ENCODE measurements at places on chromosomes 12 and 14.

DNA sequence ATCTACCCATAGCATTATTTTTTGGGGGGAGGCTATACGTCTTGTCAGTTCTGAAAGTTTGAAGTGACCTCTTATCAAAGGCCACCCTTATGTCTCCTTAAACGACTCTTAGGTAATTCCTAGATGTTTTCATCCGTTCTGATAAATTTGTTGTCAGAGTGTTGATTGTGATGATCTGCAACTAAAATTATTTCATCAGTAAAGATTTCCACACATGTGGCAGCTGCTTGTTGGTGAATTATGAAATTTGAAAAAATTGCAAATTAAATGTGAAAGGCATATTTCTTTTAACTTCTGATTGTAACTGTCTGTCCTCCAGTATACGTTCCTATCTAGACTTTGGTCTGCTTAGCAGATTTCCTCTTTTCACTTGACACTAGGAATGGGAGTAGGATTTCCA lies 1.4 kb downstream of the ADIPOR2 start:
- no peak for DNase-seq

DNA sequence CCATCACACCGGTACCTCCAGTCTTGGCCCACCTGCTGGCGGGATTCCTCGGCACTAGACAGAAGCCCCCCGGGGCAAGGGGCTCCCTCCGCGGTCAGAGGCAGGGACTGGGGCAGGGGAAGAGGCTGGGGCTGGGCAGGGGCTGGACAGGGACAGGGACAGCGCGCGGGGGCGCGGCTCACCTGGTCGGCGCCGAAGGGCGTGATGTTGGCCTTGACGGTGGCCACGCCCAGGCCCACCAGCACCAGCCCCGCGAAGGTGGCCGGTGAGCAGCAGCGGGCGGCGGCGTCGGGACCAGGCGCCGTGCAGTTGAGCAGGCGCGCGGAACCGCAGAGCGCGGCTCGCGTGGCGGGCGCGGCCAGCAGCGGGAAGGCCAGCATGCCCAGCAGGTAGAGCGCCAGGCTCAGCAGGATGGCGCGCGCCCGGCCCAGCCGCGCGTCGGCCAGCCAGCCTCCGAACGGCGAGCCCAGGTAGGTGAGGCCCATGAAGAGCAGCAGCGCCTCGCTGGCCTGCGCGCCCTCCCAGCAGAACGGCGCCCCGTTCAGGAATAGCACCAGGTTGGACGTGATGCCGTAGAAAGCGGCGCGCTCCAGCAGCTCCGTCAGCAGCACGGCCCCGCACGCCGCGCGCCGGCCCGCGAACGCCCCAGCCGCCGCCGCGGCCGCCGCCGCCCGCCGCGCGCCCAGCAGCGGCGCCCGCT lies 392 bp downstream of the SLC15A4 start:
- DNase-seq, result no peak

- DNase-seq, result no peak
Observed at GRCh38 chr14:59249029-59249428, 60.6 kb downstream of the DAAM1 start.

DNA sequence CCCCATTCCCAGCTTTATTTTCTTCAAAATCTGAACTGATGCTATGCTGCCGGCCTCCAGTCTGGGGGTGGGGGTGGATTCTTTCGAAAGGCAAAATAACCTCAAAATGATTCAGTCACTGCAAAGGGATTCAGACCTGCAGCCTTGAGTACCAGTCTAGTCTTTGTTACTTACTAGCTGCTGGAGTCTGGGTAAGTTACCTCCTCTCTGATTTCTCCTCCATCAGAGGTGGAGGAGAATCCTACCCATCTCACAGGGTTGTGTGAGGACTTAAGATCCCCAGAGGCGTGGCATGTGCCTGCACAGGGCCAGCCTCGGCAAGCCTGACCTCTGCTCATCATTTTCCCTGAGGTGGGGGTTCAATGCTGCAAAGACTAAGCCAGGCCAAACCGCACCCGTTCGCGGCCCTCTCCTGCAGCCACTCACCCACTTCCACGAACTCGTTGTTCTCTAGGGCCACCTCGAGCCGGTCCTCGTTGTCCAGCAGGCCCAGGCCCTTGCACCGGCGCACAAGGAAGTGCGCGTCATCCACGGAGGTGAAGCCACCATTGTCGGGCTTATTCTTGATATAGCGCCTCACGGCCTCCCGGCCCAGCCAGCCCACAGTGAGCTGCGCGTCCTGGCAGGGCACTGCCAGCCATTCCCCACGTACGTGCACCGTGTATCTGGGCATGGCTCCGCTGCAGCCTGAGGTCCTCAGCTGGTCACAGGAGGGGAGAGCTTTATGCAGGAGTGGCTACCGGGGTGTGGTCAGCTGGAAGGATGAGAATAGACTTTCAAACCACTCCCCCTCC lies 709 bp downstream of the HAL start:
- DNase-seq, result no peak

- DNase-seq, result no peak
Observed at GRCh38 chr12:91496337-91496736, 313.7 kb upstream of the DCN start.

DNA sequence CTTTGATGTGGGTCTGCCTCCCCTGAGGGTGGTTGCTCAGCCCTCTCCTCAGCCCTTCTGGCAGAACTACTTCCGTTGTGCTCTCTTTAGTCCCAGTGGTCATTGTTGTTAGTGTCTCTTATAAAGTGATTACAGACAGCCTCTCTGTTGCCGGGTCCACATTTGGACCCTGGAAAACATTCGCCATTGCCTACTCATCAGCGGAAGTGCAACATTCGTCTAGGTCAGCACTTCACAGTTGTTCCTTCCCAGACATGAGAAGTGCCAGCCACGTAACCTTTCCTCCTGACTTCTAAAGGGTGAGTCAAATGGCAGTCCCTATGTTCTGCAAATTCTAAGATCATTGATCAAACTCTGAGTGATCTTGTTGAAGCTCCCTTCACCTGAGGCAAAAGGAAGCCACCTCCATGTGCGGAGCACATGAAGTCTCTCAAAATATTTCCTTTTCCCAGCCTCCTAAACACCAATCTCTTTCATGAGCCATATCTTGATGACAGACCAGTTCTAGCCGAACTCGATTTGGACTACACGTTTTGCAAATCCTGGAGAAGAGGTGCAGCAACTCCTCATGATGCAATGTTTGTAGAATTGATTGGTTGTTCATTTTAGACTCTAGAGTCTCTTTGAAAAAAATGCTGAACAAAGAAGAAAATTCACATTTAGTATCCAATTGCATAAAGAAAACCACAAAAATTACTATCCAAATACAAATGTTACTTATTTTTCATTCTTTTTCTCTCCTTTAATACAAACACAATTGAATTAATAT lies 163.8 kb downstream of the RPL10L start:
- no peak for DNase-seq

GRCh38 chr12:113837084-113837483 lies 129.0 kb downstream of the RBM19 start:
- no peak for DNase-seq

- no peak for DNase-seq
Observed at GRCh38 chr12:85784096-85784720, 52.0 kb downstream of the RASSF9 start.

- DNase-seq, result no peak
Observed at GRCh38 chr12:92600052-92600451, 102.7 kb upstream of the PLEKHG7 start.

All from AG20443 (cell line).